ENCODE measurements at places on chromosomes 5 and 9.

DNA sequence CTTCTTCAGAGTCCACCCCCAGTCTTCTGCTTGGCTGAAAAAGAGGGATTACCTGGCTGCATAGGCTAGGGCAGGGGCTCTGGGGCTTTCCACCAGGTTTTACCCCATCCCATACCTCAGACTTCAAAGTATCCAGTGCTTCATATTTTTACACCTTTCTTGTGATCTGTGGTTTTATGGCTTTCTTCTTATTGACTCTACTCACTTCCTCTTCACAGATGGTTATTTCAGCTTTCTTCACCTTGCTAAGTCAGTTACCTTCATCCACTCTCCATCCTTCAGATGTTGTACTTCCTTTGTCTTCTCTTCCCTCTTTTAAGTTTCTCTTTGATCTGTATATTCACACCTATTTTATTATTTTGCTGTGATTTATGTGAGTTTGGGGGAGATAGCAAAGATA lies 104.3 kb downstream of the GRIA1 start:
- DNase-seq: no peak

DNA sequence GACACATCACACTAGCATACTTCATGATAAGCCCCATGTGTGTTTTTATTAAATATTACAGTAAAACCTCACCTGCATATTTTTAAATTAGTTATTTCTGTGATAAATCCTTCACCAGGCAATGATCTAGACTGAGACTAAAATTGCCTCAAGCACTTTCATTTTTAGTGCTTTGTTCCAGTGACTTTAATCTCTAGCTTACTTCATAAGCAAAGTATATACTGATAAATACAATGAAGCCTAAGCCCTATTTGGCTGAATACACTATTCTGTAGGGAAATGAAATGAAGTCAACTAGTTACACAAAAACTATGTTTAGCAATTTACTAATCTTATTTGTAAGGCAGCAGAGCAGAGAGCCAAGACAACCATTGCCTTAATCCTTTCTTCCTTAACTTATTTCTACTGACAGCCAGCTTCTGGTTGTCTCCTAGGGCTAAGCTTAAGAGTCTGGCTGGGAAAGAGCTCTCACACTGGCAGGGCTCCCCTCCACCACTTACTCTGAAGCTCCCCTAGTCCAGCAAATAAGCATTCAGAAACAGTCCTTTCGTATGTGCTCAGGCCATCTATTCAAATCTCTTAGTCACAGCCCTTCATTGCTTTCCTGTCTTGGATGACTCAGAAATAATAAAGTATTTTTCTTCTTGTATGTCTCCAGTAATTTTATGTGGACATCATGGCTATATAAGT lies 31.4 kb upstream of the MTAP start:
- no peak for DNase-seq

DNA sequence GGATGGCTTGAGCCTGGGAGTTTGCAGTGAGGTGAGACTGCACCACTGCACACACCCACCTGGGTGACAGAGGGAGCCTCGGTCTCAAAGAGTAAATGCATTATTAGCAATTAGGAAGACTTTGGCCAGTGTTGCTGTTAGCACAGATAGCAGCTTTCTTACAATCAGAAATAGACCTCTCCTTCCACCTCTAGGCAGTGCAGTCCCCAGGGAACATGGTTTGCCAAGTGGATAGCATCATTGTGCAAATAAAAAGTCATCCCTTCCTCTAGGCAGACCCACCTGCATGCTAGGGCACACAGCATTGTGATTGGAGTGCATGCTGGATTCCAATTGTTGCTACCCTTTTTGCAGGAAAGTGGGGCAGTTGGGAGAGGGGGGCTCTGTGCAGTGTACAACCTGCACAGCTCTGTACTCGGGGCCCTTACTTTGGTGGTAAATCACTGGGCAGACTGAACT lies 77.9 kb upstream of the KLF9 start:
- DNase-seq: no peak

- no peak for DNase-seq
These were observed 274.5 kb downstream of the MAST4 start for GRCh38 chr5:66870708-66871107.

- DNase-seq: no peak
These were observed 324.3 kb upstream of the RFX3 start for GRCh38 chr9:3850098-3850497.

GRCh38 chr9:68825762-68826472 lies 120.9 kb downstream of the PIP5K1B start:
- no peak for DNase-seq

- DNase-seq: no peak
These were observed 338.0 kb downstream of the MAN2A1 start for GRCh38 chr5:110027527-110028322.

DNA sequence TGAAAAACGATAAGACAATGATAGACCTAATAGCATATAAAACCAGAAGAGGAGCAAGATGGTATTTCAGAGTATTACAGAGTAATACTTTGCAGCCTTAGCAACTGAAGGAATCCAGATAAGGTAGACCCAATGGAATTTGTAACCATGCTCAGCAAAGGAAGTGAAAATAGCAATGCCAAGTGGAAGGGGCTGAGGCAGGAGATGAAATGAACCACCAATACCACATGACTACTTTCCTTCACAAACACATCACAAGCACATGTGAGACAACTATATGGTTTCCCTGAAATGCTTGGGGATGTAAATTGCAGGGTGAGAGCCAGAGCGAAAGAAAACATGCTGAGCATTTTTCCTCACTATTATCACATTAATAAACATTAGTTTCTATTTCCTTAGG lies 79.8 kb upstream of the MELK start:
- no peak for DNase-seq

DNA sequence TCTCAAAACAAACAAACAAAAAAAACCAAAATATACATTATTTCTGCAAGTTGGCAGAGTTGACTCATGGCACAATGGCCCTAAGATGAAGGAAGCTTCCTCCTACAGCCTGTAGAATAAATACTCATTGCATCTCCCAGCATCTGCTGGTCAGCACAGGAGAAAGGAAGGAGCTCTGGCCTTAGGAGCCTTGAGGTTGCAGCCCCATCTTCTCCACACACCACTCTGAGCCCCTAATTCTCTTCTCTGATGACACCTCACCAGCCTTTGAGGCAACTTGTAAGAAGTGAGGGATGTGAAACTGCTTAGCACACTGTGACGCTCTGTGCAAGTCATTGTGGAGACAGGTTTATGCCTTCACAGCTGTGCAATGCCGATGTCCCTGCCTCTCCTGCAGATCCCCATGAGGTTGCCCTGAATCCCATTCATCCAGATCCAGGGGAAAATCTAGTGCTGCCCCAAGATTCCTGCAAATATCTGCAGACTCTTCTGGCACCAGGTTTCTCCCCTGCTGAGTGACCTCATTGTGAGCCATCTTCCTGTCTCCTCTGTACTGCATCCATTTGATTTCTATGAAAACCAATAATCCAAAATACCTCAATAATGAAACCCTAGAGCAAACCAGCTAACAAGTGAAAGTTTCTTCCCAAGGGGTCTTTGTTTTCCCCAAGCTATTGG lies 65.3 kb upstream of the TGFBR1 start:
- DNase-seq: no peak

Measured in NCI-H1436 treated with DMSO at 0.1 percent for 48 hours (cell line).